ENCODE measurements at places on chromosomes 13 and 19.

GRCh38 chr13:40984668-40985366 lies 34.3 kb downstream of the ELF1 start:
- no peak for DNase-seq

DNA sequence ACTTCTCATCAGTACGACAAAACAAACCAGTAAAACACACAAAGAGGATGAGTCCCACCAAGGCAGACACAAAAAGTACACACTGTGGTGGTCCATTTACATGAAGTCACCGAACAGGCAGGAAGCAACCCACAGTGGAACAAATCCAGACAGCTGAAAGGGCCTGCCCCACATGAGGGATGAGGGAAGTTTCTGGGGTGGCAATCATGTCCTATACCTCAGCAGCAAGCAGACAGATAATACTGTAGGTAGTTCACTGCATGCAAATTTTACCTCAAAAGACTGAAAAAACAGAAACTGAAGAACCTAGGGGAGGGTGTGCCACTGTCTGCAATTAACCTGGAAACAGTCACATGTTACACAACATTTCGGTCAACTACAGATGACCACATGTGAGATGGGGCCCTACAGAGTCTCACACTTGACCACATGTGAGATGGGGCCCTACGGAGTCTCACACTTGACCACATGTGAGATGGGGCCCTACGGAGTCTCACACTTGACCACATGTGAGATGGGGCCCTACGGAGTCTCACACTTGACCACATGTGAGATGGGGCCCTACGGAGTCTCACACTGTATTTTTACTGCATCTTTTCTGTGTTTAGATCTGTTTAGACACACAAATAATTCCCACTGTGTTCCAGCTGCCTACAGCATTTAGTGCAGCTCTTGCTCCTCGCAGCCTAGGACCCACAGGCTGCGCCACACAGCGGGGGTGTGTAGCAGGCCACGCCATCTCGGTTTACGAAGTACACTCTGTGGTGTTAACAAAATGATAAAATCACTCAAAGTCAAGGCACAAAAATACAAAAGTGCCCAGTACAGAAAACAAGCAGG lies 22.2 kb downstream of the PCID2 start:
- DNase-seq = peak; percentile 22

DNA sequence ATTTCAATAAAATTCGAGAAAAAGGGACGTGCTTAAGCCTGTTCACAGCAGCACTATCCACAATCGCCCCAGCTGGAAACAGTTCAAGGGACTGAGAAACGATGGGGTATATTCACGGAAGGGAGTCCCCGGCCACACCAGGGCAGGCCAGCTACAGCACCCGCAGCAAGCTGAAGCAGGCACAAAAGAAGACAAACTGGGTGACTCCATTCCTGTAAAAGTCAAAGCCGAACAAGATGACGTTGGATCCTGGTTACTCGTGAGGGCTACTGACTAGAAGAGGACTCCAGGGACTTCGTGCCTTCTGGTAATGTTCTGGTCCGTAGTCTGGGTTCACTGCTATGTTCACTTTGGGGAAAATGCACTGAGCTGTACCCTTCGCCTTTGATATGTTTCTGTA lies 57.6 kb downstream of the COL4A1 start:
- DNase-seq = no peak

DNA sequence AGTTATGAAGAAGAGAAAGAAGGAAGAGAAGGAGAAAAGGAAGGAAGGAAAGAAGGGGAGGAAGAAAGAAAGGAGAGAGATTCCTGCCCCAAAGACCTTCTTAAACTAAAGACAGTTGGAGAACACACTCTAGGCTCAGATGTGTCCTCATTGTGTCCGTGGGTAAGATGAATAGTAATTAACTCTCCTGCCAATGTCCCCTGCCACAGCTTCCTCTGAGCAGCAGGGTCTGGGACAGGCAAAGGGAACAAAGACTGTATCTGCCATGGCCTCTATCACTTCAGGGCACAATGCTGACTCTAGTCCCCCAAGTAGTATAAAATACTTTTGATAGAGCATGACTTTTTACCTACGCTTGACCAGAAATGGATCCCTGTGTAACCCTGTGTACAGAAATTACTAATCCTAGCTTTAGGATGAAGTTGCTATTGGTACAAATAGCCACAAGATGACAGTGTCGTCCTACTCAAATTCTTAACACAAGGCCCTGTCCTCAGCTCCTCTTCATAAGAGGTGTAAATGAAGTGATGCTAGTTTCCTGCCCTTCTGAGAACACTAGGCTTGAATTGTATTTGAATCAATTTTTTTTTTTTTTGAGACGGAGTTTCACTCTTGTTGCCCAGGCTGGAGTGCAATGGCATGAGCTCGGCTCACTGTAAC lies 186.2 kb upstream of the GPR12 start:
- DNase-seq = peak; percentile 54

- DNase-seq = no peak
Measured at GRCh38 chr13:102586615-102587014, 10.2 kb upstream of the TPP2 start.

DNA sequence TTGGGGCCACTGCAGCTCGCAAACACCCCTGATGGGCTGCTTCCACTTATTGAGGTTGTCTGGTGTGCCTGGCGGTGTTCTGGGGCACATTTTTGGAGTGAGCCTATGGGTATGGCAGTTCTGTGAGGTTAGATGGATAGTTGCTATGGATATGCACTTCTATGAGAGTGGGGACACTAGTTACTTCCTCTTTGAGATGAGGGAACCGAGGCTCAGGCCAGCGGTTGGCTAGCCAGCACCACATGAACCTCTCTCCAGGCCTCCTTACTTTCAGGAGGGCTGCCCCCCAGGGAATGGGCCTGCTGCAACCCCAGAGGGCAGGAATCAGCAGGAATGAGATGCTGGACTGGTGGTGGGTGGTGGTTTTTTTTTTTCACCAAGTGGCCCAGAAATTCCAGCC lies 13.5 kb upstream of the PRR19 start:
- DNase-seq = no peak

DNA sequence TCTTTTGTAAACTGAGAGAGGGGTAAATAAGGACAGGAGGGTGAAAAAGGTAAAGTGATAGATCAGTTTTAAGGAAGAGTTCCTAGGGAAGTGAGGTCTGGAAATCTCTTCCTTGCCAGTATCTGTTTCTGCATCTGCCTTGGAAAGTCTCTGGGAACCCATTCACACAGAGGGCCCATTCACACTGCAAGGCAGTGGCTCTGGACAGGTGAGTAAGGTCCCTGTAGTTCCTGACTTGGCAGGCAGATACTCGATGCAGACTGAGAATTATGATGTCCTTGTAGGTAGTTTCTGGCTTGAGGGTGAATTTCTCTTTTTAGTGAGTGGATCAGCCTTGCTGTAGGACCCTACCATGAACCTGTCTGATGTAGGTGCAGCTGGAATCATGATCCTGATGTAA lies 293.3 kb downstream of the NALCN start:
- DNase-seq = no peak

DNA sequence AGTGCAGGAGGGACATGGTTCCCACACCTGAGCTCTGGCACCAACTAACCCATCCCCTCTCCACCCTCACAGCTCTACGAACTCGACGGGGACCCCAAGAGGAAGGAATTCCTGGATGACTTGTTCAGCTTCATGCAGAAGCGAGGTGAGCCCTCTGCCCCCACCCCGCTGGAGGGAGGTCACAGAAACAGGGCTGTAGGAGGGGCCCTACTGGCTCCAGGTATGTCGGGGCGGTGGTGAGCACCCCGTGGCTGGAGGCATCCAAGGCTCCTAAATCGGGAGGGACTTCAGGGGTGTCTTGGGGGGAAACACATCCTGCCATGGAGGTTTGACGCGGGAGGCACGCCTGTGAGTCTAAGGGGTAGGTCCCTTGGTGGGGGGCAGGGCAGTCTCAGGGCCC lies 24.1 kb upstream of the WDR18 start:
- DNase-seq = no peak

GRCh38 chr13:70893832-70894231 lies 785.6 kb upstream of the KLHL1 start:
- peak; percentile 76 for DNase-seq

DNA sequence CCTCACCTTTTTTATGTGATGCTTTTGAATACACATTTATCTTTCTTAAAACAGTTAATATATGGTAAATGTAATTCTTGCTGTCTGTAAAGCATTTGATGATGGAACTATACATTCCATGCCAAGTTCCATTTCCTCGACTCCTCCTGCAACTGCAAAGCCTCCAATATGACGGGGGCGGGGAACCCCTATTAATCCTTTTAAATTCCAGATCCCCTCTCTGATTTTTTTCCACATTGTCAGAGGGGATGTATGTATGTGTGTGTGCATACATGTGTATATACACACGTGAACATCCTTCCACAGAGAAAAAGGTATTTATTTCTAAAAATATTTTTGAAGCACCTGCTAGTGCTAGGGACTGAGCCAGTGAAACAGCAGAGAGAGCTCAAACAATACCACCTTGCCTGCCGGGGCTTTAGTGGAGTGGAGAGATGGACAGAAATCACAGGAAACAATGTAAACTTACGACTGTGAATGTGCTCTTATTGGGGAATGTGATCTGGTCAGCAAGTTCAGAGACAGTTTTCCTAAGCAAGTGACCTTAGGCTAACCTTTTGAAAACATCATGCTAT lies 25.3 kb upstream of the MAB21L1 start:
- no peak for DNase-seq

GRCh38 chr19:55355213-55355821 lies 798 bp upstream of the COX6B2 start:
- DNase-seq = no peak

DNA sequence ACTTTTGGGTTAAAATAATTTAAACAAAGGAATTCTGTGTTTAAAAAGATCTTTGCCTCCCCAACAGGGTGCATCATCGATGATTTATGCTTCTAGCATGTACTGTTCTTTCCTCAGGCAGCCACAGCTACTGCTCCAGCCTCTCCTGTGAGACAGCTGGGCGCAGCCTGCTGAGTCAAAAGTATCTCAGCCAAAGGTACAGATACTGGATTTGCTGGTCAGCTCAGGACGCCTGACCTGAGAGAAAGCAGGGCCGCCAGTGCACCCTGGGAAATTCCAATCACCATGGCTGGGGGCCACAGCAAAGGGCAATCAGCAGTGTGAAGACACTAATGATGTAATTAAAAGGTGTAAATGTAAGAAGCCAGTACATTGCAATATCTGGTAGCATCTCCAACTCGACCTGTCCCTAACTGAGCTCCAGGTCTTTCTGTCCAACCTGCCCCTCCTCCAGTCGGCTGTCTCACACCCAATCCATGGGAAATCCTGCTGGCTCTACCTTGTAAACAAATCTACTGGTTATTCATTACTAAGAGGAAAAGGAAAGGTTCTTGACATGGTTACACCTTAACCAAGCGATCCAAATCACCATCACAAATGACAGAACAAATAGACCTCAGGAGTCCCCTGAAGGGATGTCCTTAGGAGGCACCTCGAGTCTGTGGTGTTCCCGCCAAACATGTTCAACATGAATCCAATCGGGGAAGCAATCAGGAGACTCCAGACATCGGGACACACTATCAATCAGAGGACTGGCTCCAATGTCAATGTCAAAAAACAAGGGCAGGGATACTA lies 7.3 kb downstream of the OPA3 start:
- DNase-seq = peak; percentile 97

Measured in iris pigment epithelial cell (primary cell).